ENCODE measurements at places on chromosomes 1 and 21.

GRCh38 chr1:236292425-236292824, 10.7 kb upstream of the ERO1B start:
- DNase-seq, result no peak

GRCh38 chr1:15215116-15215515, 31.9 kb upstream of the FHAD1 start:
- DNase-seq, result no peak

- DNase-seq, result no peak
Measured at GRCh38 chr21:42063571-42064521, 7.3 kb upstream of the UMODL1 start.

DNA sequence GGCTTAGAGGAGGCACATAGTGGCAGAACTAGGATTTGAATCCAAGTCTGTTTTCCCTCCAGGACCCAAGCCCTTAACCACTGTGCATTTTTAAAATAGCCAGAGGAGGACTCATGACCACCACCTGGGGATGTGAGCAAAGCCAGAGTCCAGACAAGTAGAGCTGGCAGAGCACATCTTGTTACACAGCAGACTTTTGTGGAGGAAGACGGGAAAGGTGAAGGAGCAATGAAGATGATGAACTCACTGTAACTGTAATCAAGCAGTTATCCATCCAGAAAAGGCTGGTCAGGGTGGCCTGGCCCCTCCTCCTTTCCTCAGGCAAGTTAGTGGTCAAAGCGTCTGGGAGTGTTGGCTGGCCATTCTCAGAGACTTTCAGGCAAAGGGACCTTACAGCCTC, 50.9 kb downstream of the SLC44A3 start:
- no peak for DNase-seq

DNA sequence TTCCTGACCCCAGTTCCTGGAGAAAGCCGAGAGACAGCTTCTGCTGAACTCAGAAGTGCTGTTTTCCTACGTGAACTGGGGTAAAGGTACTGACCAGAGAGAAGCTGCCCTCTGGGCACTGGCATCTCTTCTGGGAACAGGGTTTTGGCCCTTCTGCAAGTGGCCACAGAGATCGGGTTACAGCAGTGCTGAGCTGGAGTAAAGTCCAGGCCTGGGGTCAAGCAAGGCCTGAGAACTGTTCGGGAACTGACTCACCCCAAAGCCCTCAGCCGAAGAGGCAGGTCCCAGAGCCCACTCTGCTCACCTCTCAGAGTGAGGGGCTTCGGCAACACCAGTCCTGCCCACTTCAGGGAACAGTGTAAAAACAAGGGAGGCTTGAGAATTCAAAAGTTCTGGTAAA, 177.2 kb upstream of the RUNX1 start:
- no peak for DNase-seq

DNA sequence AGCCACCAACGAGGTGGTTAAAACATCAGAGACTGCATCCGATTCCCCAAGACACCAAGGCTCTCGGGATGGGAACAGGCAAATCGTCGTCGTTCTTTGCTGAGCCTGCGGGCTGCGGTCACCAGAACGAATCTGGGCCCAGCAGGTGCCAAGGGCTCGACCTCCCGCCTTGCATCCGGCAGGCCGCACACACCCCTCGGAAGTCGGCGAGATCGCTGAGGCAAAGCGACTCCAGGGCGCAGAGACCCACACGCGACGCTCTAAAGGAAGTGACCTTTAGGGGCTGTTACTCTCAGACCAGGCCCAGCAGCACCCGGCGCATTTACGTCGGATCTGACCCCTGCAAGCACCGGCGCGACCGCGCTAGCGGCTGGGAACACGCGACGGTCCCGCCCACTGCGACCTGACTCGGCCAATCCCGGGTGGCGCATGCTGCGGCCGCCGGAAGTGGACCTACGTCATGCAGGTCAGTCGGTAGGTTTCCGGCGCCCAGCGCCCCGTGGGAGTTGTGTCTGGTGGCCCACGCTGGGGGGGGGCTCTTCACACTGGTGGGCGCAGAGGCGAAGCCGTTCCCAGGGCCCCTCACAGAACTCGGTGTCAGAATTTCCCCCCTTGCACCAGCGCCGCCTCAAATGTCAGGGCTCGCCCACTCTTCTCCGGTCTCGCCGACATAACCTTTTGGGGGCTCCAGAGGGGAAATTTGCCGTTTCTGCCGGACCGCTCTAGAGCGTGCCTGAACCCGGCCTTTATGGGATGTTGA, 7.5 kb upstream of the PARK7 start:
- peak; percentile 94 for DNase-seq

- DNase-seq, result no peak
Measured at GRCh38 chr1:177976596-177976995, 6.7 kb upstream of the SEC16B start.

DNA sequence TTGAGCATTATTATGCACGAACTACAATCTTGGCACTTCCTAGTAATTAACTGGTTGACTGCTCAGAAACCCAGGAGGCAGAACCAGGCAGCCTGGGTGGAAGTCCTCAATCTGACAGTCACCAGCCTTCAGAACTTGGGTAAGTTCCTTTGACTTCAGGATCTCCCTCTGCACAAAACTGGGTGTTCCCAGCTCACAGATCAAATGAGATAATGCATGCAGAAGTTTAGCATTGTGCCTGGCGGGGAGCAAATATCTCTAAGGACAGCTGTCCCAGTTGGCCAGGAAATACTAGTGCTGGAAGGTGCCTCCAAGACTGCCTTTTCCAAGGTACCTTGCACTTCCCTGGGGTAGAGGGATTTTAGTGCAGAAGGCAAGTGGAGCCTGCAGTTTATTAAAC, 294.8 kb downstream of the PCP4 start:
- DNase-seq, result no peak

DNA sequence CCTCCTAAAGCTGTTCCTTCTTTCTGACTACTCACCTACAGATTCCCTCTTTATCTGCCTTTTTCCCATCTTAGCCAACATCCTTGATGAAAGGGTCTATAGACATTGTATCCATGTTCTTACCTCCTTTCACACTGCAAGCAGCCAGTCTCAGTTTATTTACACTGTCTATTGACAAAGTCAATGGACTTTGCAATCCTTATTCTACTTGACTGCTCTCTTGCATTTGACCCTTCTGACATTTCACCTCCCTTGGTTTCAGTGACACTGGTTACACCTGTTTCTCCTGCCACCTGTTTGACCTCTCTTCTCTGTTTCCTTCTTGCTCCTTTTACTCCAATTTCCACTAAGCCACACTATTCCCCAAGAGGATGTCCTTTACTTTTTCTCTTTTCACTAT, 224.0 kb upstream of the SNX7 start:
- no peak for DNase-seq

DNA sequence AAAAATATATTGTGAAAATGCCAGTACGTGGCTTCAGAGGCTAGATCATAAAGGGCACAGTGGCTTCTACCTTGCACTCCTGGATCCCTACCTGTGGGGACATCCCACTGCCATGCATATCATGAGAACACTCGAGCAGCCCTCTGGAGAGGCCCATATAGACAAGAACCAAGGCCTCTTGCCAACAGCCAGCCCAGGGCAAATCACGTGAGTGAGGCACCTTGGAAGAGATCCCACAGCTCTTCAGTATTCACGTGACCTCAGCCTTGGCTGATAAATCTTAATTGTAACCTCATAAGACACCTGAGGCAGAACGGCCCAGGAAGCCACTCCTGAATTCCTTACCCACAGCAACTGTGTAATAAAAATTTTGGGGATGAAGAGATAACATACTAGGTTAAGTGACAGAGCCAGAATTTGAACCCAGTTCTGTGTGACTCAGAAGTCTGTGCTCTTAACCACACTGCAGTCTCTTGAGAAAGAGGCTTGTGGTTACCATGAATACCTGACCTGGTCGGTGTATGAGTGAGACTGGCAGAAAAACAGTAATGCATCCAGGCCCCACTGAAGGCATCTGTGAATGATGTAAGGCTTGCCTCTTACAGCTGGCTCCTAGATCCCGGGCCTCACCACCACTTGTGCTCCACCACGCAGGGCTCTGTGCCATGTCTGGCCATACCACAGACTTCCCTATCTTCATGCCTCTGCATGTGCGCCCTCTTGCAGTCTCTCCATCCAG, 6.9 kb upstream of the A3GALT2 start:
- DNase-seq, result no peak

- DNase-seq, result no peak
Measured at GRCh38 chr21:36717976-36718375, 19.1 kb downstream of the SIM2 start.

GRCh38 chr1:67898033-67898726, 64.9 kb upstream of the GNG12 start:
- DNase-seq, result no peak

GRCh38 chr1:21280011-21280471, 10.2 kb downstream of the ECE1 start:
- peak; percentile 50 for DNase-seq
